Breast epithelium (tissue), 4 donors: ENCODE measurements at places on chromosomes 6 and 20. TPM values are rescaled to one million over a fixed set of nuclear protein-coding genes. Genes with fewer than 3 reads are reported as not detected.

- DNase-seq = no peak
Observed at GRCh38 chr6:25700761-25701160, 48.7 kb downstream of the SCGN start.

GRCh38 chr6:112049026-112049799 is 4.7 kb upstream of the CCN6 start:
- DNase-seq = no peak

DNA sequence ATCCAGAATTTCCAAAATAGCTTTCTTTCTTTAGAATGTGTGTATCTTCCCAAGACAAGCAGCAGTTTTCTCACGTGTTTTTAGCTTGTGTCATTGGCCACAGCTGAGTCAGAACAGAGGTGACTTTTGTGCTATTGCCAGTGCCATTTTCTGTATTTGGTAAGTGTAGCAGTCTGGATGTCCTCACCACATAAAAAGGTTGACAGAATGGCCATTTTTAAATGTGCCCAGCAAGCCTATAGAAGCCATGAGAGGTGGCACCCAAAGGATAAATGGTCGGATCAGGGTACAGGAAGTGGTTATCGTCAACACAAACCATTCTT is 269.5 kb upstream of the HSF2 start:
- no peak for DNase-seq

- no peak for DNase-seq
Observed at GRCh38 chr6:16839631-16840179, 78.4 kb upstream of the ATXN1 start.

DNA sequence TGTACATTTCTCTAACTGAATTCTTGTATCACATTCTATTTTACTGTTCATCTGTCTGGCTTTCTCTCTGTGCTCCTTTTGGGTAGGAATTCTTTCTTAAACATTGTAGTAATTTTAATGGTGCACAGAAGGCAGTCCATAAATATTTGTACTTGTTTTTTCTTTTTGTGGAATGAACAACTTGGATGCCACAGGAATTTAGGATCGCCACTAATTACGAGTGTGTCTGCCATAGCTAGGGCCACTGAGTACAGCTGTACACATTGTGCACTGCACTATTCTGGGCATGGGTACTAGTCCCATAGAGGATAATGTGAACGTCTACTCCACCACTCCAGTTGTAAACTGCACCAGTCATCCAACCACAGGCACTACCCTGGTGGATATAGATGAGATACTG is 39.3 kb upstream of the TMEM200A start:
- no peak for DNase-seq

DNA sequence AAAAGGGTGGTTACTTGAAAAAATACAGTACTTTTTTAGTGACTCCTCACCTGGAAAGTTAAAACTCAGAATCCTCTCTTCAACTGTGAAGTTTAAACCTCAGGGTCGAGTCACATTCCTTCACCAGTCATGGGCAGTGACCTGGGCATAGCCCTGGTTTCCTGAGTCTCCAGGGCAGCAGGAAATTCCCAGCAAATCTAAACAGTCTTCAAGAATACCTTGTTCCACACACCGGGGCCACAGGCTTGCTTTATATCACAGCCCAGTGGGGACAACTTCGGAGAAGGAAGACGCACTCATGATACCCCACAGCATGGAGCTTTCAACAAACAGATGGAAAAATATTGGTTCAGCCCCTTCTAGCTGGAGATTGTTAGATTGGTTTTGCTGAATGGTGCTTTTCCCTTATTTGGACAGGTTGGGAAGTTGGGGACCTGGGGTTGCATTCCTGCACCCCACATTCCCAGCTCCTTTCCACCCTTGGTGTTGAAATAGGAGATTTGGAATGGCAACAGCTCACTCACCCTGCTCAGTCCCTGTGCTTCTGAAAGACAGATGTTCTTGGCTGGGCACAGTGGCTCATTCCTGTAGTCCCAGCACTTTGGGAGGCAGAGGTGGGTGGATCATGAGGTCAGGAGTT is 113.0 kb upstream of the TMEM170B start:
- DNase-seq = no peak

GRCh38 chr20:6626805-6627204 is 140.7 kb upstream of the BMP2 start:
- no peak for DNase-seq

DNA sequence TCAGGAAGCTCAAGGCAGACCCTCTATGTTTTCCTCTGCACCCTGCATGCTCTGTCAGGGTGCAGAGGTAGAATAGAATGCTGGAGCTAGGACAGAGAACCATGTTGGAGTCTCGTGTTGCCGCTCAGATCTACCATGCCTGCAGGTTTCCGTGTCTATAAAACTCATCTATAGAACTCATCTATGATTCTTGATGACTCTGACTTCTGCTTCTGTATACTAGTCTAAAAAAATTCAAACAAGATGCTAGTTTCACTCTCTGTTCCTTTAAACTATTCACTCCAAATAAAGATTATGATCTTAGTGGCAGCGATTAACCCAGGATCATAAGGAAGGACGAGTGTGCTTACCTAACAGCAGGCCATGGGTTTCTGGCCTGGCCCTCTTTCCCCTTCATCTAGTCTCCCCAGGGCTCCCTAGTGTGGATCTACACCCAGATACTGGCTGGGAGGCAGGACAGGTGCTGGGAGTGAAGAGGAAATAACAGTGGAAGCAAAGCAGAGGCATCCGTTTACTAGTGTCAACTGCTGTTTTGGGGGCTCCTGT is 162.7 kb upstream of the SUPT3H start:
- no peak for DNase-seq

- DNase-seq = peak; percentile 81
Observed at GRCh38 chr20:3222635-3223600, 13.6 kb downstream of the ITPA start.

DNA sequence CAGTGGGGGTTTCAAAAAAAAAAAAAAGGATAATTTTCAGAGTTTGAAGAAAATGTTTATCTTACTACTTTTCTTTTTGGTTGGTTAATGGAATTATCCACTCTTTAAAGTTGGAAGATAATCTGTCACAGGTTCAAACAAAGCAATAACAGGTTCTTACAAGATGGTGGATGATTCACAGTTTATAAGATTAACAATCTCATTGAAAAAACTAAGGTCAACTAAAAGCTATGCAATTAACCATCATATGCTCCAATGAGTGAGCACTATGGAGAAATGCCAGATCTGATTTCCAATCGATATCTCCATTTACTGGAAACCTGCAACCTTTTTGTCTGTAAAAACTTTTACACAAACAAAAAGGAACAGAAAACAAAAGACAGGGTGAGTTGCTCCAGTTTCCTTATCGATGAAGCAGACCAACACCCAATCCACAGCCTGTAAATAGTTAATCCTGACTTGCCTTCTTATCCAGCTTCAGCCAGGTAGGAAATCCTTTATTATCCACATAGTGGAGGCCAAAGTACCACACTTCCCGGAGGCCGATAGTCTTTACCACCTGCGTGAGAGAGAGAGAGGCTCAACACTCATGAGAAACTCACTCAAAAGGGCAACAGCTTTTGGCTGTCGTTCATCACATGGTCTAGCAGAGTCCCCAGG is 32.4 kb downstream of the EZR start:
- DNase-seq = no peak

DNA sequence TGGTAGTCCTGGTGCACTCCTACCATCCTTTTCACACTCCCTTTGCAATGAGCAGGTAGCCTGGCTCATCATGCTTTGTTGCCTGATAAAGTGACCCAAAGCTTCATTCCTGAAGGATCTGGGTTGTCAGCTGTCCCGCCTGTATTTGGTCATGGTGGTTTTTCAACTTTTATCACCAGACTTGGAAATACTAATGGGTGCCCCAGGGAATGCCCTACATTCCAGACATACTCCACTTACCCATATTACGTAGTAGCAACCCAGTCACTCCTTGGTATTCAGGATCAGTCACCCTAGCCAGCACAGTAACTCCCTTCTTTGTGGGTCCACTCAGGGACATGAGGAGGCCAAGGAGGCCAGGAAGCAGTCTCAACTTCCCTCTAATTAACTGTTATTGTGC is 199.2 kb downstream of the MAFB start:
- no peak for DNase-seq

GRCh38 chr6:47440719-47441118 is 36.9 kb upstream of the CD2AP start:
- no peak for DNase-seq

DNA sequence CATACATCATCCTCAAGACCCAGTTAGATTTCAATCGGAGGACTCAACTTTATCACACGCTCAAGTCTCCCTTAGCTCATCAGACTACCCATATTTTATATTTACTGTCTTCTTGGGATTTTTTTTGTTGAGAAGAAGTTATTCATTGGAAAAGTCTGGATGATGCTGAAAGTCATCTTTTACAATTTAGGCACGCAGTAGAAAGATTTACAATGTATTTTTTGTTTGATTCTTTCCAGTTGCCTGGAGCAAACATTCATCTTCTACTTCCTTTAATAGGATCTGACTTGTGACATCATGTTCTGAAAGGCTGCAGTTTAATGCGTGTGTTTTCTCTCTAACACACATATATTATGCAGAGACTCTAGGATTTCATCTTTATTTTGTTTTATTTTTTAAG is 235.7 kb downstream of the DOK5 start:
- DNase-seq = no peak

DNA sequence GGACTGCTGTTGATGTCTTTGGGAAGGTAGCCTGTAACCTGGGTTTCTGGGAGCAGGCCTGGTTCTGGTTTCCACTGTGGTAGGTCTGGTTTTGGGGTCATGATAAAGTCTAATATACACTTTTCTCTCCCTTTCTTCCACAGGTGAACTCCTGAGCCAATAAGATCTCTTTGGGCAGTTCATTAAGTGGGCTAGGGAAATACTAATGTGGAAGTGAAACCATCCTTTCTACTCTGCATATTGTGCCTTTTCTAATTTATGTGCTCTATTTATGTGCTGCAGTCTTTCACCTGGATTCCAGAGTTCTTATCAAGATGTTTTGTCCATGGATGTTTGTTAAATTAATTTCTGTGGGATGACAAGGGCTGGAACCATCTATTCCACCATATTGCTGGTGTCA is 165.7 kb upstream of the PTPRK start:
- DNase-seq = no peak

DNA sequence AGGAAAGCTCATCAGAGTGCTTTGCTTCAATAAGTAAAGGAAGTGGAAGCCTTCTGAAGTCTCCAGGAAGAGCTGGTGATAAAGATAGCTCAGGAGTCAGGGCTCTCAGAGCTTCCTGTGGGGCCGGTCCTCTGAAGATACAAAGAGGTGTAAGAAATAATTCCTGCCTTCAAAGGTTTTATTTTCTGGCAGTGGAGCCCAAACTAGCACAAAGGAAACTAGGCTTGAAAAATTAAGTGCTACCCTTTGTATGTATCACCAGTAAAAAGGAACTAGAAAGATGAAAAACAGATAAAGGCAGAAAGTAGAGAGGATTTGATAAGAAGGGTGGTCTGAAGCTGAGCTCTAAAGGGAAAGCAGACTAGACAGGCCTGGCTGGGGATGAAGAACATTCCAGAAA is 204.1 kb upstream of the SASH1 start:
- DNase-seq = no peak

- peak; percentile 79 for DNase-seq
Observed at GRCh38 chr6:31186052-31186734, 15.7 kb upstream of the POU5F1 start.

GRCh38 chr20:13878566-13878965 is 93.7 kb downstream of the NDUFAF5 start:
- DNase-seq = no peak

- no peak for DNase-seq
Observed at GRCh38 chr6:29826271-29826670, 1.4 kb upstream of the HLA-G start.

- DNase-seq = no peak
Observed at GRCh38 chr20:33105316-33105924, 26.0 kb downstream of the BPIFB4 start.

- no peak for DNase-seq
Observed at GRCh38 chr6:138757136-138757535, 16.4 kb upstream of the CCDC28A start.

GRCh38 chr6:105926318-105926717 is 159.8 kb upstream of the PRDM1 start:
- no peak for DNase-seq

DNA sequence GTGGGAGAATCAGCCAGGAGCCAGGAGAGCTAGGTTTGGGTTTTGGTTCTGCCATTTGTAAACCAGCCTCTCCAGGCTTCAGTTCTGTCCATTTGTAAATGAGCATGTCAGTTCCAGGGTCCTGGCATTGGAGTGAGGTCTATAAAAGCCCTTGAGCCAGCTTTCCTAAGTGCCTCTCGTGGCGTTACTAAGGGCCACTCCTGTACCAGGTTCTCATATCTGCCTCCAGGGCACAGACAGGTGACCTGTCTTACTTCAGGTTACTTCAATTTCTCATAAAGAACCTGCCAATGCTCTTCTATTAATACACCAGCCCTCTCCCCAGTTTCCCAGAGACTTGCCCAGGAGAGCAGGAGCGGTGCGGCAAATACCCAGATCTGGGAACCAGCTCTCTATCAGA is 101.9 kb downstream of the VEGFA start:
- DNase-seq = no peak

- DNase-seq = no peak
Observed at GRCh38 chr6:34115403-34115795, 30.5 kb downstream of the GRM4 start.

DNA sequence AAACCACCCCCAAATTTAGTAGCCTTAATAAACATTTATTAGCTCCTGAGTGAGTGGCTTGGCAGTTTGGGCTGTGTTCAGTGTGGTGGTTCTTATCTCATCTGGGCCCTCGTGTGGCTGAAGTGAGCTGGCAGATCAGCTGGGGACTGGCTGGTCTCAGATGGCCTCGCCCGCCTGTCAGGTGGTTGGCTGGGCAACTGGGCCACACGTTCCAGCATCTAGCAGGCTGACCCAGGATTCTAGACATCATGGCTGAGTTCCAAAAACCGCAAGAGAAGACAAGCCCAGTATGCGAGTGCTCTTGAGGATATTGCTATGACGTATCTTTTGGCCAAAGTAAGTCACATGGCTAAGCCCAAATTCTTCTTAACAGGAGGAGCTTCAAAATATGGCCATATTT is 28.9 kb downstream of the EIF2S2 start:
- no peak for DNase-seq

GRCh38 chr20:7291323-7291943 is 523.9 kb downstream of the BMP2 start:
- DNase-seq = no peak

HTR1E gene
- not detected for total RNA-seq

SIRPB2 gene
- total RNA-seq = 2.9 TPM

COL9A1 gene
- total RNA-seq = not detected

GGTLC1 gene
- not detected for total RNA-seq

SIRPG gene
- total RNA-seq = not detected

C20orf202 gene
- 0.33 TPM for total RNA-seq

PBOV1 gene
- total RNA-seq = not detected

SF3B5 gene
- total RNA-seq = 176 TPM

LIN28B gene
- total RNA-seq = not detected

RRAGD gene
- 12.8 TPM for total RNA-seq

PI16 gene
- total RNA-seq = 5.2 TPM

DNAAF9 gene
- 22.8 TPM for total RNA-seq

WFDC12 gene
- not detected for total RNA-seq

NR2E1 gene
- total RNA-seq = not detected

F13A1 gene
- 357 TPM for total RNA-seq
